ENCODE measurements at places on chromosomes 2 and 18. TPM values are rescaled to one million over a fixed set of nuclear protein-coding genes. Genes with fewer than 3 reads are reported as not detected.

The OSBPL1A gene
- total RNA-seq = 32.0 TPM

The CGREF1 gene
- 2.1 TPM for total RNA-seq

The ARHGAP28 gene
- 7.9 TPM for total RNA-seq

The COLEC11 gene
- not detected for total RNA-seq

The IL1RL1 gene
- total RNA-seq = not detected

DNA sequence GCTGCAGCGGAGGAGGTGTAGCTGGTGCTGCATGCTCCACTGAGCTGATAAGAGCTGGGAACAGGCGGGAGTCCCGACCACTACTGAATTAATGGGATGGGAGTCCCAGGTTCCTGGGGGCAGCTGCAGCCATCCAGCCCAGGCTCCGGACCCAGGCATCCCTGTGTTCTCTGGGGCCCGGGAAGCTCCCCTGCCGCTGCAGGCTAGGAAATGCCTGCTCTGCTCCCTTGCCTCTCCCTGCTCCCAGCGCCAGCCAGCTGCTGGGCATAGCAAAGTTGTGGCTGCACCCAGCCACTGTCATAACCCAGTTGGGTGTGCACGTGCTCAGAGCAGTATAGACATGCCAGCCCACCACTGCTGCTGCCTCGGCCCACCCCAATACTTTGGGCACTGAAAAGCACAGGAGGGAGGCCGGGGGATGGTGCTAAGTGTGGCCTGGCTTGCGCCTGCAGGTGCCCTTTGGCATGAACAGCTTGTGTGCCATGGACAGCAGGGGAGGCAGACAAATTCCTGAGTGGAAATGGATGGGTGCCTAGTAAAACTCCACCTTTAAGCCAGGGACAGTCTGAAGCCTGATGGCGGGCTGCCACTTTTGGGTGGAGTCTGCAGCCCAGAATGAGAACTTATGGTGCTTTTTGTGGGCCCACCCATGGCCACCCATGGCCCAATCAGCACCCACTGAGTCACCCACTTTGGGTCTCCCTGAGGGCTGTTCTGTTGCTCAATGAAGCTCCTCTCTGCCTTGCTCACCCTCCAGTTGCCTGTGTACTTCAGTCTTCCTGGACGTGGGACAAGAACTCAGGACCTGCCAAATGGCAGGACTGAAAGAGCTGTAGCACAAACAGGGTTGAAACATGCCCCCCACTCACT lies 219.3 kb upstream of the TMEFF2 start:
- no peaks in the 10 kb centered on the region for H3K27me3 ChIP-seq
- no peak overlapping the region for H3K4me3 ChIP-seq
- no peaks in the 10 kb centered on the region for H3K36me3 ChIP-seq
- no peak overlapping the region for H3K27ac ChIP-seq
- DNase-seq = peak; percentile 25
- H3K4me1 ChIP-seq = no peaks in the 10 kb centered on the region

DNA sequence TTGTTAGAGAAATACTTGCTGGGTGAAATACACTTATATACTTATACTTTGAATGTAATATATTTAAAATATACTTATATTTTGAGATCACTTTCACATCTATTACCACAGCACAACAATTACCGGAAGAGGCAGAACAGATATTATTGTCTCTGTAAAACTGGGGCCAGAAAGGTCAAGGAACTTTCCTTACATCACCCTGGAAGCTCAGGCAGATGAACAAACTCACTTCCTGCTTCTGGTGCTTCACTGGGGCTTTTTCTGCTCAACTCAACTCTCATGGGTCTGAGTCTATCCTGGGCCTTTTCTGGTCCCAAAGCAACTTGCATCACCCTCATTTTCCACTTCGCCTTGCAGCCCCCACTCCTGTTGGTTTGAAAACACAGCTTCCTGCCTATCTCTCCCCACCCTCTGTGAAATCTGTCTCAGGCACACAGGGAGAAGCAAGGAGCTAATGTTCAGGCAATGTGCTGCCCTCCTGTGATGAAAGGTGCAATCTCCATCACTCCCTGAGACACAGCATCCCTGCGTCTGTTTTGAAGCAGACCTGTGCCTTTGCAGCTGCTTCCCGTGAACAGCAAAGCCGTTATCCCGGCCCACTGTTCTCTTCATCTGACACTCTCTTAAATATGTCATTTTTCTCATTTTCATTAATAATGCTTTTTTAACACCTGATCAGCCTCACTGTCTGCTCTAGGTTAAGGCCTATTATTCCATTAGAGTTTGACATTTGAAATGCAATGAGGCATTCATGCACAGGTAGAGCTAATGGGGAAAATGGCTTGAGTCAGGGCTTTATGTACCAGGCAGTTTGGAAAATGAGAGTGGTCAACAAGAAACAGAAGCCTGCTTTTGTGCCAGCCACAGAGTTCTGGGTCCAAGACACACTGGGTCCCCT lies 251.9 kb upstream of the CHAC2 start:
- no peak overlapping the region for H3K4me3 ChIP-seq
- peak; percentile 48 for DNase-seq
- H3K36me3 ChIP-seq = no peaks in the 10 kb centered on the region
- H3K27me3 ChIP-seq = no peaks in the 10 kb centered on the region

DNA sequence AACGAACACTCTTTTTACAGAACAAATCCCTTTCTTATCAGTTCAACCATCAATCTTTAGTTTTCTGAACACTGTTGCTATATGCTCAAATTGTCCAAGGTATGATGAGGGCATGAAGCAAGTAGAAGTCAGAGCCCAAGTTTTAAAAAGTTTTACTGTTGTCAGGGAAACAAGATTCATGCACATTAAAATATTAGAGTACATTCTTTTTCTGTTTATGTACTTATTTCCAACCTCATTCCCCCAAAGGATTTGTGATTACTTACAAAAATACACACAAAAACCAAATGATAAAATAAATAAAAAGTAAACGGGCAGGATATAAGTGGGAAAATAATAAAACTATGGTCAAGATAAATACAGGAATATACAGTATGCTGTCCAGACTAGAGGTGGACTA lies 15.4 kb downstream of the NCKAP5 start:
- H3K27me3 ChIP-seq = no peaks in the 10 kb centered on the region
- H3K4me1 ChIP-seq = no peaks in the 10 kb centered on the region
- no peak for DNase-seq
- no peaks in the 10 kb centered on the region for H3K36me3 ChIP-seq

DNA sequence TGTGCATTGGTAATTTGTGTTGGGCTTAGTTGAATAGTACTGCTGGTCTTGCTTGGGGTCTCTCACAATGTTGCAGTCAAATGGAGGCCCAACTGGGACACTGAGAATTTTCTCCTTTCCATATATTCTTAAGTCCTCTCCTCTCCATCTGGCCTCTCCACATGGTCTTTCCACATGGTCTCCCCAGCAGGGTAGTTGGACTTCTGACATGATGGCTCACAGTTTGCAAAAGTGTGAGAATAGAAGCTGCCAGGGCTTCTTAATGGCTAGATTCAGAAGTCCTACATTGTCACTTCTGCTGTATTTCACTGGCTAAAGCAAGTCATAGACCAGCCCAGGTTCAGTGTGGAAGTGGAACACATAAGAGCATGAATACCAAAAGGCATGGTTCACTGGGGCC lies 318.5 kb upstream of the TNP1 start:
- H3K4me1 ChIP-seq = peaks cover 3% of the 10 kb centered on the region
- DNase-seq = no peak
- H3K27ac ChIP-seq = no peak overlapping the region

DNA sequence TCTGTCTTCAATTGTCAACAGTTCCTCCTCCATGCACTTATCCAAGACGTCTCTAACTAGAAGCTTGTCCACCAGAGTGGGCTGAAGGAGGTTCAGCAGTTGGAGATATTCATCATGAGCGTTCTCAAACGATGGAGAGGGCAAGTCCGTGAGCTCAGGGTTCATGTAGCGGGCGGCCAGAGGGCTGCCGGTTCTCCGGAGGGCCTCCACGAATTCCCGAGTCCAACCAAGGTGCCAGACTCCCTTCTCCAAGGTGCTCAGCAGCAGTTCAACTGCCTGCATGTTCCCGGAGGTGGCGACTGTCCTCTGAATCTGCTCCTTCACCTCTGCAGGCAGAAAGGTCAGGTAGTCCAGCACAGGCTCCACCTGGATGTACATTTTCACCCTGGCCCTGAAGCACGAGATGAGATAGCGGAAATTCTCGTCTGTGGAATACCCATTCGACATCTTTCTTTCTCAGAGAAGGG lies 590 bp downstream of the IFIH1 start:
- H3K27ac ChIP-seq = no peak overlapping the region
- no peaks in the 10 kb centered on the region for H3K36me3 ChIP-seq
- H3K27me3 ChIP-seq = no peaks in the 10 kb centered on the region
- no peaks in the 10 kb centered on the region for H3K4me1 ChIP-seq
- peak overlapping the region; percentile 88 for H3K4me3 ChIP-seq

DNA sequence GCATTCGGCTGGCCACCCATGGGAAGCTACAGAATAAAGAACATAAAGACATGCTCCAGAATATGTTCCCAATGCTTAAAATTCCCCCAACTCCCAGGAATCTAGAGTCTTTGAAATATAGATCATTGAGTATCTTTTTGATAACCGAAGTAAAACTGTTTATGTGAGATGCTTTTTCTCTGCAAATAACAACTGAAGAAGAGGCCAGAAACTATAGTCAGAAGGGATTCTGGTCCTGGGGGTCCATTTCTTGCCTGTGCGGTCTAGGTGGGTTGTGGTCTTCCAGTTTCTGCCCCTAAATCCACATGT lies 30.6 kb upstream of the SLC66A3 start:
- no peaks in the 10 kb centered on the region for H3K36me3 ChIP-seq
- H3K27me3 ChIP-seq = no peaks in the 10 kb centered on the region
- H3K27ac ChIP-seq = no peak overlapping the region
- no peak for DNase-seq

GRCh38 chr2:223815884-223816570 lies 21.4 kb downstream of the AP1S3 start:
- no peak for DNase-seq
- H3K27ac ChIP-seq = no peak overlapping the region
- no peak overlapping the region for H3K4me3 ChIP-seq
- H3K27me3 ChIP-seq = no peaks in the 10 kb centered on the region

GRCh38 chr2:122734766-122735424 lies 979.4 kb downstream of the TSN start:
- peaks cover 5% of the 10 kb centered on the region for H3K4me1 ChIP-seq
- peak overlapping the region; percentile 93 for H3K27ac ChIP-seq
- H3K4me3 ChIP-seq = no peak overlapping the region
- H3K36me3 ChIP-seq = peaks cover 2% of the 10 kb centered on the region

DNA sequence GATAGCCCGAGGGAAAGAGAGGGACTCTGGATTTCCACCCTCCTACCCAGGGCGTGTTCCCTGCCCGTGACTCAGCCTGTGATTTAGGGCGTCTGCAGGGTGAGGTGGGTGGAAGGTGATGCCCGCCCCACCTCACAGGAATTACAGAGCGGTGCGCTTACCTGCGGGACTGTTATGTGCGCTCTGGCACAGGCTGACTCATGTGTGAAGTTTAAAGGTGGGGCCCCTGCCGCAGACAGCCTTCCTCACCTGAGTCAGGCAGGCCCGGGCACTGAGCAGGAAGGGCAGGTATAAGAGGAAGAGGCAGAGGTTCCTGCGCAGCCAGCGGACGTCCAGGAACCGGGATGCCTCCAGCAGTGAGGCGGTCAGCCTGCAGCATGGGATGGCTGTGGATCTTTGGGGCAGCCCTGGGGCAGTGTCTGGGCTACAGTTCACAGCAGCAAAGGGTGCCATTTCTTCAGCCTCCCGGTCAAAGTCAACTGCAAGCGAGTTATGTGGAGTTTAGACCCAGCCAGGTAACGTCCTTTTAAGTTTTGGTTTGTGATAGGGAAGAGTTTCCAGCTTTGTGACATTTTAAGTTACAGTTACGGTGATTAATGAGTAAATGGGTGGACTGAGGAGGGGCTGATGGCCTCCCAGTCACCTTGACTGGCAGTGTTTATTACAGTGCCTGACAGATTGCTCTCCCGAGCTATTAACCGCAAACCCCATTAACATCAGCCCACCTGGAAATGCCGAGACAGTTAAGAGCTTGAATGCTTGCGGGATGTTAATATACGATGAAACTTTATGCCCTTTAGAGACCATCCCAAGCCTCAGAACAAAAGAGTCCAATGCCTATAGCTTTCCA lies 141.6 kb upstream of the TTC39C start:
- H3K4me3 ChIP-seq = no peak overlapping the region
- H3K4me1 ChIP-seq = no peaks in the 10 kb centered on the region
- peak; percentile 52 for DNase-seq
- H3K27me3 ChIP-seq = no peaks in the 10 kb centered on the region
- no peaks in the 10 kb centered on the region for H3K36me3 ChIP-seq
- H3K27ac ChIP-seq = no peak overlapping the region

GRCh38 chr2:21015281-21015645 lies 28.6 kb downstream of the APOB start:
- no peaks in the 10 kb centered on the region for H3K27me3 ChIP-seq
- no peaks in the 10 kb centered on the region for H3K36me3 ChIP-seq
- H3K27ac ChIP-seq = no peak overlapping the region
- no peak for DNase-seq
- no peaks in the 10 kb centered on the region for H3K4me1 ChIP-seq
- no peak overlapping the region for H3K4me3 ChIP-seq

DNA sequence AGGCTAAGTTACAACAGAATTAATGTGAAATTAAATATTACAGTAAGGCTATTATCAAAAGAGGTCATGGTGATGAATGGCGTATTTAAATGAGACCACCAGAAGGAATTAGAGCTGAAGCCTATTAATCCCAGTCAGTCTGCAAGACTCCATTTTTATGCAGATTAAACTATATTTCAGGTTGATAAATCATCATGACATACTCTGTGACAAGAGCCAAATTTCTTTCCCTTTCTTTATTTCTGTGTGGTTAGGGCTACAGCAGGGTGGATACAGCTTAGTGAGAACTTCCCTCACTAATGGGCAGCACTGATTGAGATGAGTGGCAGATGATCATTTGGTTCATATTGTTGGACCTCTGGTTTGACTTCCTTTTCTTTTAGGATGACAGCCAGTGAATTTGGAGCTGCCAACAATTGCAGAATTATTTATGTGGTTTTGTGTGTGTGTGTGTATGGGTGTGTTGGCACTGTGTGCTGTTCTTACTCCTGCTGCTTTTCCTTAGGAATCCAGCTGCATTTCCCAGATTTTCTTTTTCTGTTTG lies 481.3 kb downstream of the PIK3C3 start:
- H3K4me1 ChIP-seq = no peaks in the 10 kb centered on the region
- H3K27me3 ChIP-seq = no peaks in the 10 kb centered on the region
- H3K36me3 ChIP-seq = no peaks in the 10 kb centered on the region
- DNase-seq = no peak
- no peak overlapping the region for H3K27ac ChIP-seq

DNA sequence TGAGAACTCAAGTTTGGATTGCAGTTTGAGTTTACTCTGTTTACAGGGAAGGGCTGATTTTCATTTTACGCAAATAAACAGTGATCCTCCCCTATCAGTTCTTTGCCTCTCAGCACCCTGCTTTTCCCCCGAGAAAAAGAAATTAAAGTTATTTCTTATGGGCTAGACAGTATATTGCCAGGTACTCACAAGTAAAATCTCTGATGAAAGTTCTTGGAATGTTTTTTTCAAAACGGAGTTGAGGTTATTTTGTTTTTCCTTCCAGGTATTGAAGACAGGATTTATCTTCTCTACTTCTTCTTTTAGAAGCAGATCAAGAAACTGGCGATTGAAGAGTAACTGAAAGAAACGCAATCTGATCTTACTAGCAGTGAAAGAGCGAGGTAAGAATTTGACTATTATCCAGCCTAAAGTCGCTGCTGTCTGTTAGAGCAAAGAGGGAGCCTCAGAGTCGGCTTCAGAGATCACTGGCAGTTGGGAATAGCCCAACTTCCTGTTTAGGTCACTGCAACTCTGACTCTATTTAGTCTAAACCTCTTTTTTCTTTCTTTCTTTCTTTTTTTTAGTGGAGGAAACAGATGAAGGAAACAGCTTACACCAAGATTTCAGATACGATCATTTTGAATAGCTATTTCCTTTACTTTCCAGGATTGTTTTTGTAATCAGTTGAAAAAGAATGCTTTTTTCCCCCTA lies at the start of gene TFPI:
Gene TFPI, minus strand, starts transcription at position 425 of the 693 bp plus-strand sequence. CDS start 50,667 bp downstream, outside the sequence.
- peaks cover 33% of the 10 kb centered on the region for H3K36me3 ChIP-seq
- H3K27ac ChIP-seq = peak within 1 kb of the TSS; percentile 56
- no peaks in the 10 kb centered on the region for H3K27me3 ChIP-seq
- no peak for DNase-seq
- no peaks in the 10 kb centered on the region for H3K4me1 ChIP-seq
- H3K4me3 ChIP-seq = no peak within 1 kb of the TSS

Data from H9 (cell line).